ENCODE measurements at places on chromosomes 7 and 10. TPM values are rescaled to one million over a fixed set of nuclear protein-coding genes. Genes with fewer than 3 reads are reported as not detected.

The ACSM6 gene
- total RNA-seq, result 0.49 TPM

The PLEKHA8 gene
- 16.9 TPM for total RNA-seq

The CREB5 gene
- 20.1 TPM for total RNA-seq

The SPDYE11 gene
- not detected for total RNA-seq

The GNAT3 gene
- total RNA-seq, result not detected

The NME8 gene
- 1.2 TPM for total RNA-seq

The SCIN gene
- 9.8 TPM for total RNA-seq

The GIMAP6 gene
- 32.7 TPM for total RNA-seq

The ADGRA1 gene
- 0.13 TPM for total RNA-seq

The ALKBH4 gene
- 8.6 TPM for total RNA-seq

The SP4 gene
- total RNA-seq, result 11.7 TPM

The SPDYE2 gene
- total RNA-seq, result 0.31 TPM

DNA sequence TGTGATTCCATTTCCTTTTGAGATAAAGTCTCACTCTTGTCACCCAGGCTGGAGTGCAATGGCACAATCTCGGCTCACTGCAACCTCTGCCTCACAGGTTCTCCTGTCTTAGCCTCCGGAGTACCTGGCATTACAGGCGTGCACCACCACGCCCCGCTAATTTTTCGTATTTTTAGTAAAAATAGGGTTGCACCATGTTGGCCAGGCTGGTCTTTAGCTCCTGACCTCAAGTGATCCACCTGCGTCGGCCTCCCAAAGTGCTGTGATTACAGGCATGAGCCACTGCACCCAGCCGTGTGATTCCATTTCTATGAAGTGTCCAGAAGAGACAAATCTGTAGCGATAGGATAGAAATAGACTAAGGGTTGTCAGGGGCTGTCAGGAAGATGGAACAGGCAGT is 60.4 kb downstream of the CLIP2 start:
- no peak for DNase-seq

- no peak for DNase-seq
Measured at GRCh38 chr10:99470327-99470726, 39.9 kb upstream of the GOT1 start.

DNA sequence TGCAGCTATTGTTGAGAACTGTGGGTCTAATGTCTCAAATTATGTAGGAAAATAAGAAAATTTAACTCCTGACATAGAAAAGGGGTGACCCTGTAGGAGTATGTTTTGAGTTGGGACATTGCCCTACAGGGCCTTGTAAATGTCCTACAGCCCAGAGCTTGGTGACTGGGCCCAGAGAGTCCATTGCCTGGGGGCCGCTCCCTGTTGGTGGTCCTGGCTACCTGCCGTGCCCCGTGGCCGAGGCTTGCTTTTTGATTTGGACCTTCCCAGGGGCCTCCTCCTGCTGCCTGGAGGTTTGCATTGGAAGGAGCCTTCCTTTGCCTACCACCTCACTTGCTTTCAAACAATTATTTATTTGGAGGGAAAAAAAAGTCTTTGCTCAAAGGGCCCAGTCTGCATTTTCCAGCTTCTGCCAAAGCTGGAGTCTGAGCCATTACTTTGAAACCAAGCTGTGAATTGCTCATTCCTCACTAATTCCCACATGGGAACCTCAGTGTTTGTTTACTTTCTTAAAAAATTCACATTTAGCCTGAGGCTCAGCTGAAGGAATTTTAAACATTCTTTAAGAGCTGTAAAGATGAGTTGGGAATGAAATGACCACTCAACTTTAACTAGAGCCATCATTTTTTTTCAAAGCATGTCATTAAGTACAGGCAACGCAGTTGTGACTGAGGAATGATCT is 355.0 kb downstream of the GLRX3 start:
- DNase-seq, result peak; percentile 14

DNA sequence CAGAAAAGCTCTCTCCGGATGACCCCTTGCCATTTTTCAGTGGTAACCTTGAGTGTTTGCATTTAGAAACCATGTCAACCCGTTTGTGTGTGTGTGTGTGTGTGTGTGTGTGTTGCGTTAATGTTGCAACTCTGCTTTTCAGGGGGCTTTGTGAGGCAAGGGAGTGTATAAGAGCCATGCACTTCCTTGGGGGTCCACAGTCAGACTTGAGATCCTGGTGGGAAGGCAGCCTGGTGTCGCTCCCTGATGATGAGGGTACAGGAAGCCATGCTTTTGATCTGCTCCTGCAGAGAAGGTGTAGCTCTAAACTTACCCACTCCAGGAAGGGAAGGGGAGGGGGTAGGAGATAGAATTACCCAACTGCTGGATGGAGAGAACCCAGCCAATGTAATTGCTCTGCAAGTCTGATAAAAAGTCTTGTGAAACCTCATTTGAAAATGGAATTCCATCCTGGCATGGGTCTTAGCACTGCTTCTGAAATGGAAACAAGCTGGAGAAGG is 10.7 kb downstream of the GRK5 start:
- DNase-seq, result no peak

DNA sequence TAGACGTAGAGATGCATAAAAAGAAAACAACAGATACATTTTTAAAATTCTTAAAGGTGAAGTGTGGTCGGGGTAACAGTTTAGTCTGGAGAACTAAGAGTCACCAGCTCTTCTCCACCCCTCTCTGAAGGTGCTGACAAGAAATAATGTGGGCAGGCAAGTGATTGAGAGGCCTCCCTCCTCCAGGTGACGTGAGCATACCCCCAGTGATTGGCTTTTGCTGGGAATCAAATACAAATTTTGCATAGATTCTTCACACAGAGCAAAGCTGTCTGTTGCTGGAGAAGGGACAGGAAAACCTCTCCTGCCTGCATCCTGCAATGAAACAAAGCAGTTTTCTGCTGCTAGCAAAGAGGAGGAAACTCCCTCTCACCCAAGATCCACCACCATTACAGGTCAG is 115.0 kb downstream of the DGKB start:
- no peak for DNase-seq

DNA sequence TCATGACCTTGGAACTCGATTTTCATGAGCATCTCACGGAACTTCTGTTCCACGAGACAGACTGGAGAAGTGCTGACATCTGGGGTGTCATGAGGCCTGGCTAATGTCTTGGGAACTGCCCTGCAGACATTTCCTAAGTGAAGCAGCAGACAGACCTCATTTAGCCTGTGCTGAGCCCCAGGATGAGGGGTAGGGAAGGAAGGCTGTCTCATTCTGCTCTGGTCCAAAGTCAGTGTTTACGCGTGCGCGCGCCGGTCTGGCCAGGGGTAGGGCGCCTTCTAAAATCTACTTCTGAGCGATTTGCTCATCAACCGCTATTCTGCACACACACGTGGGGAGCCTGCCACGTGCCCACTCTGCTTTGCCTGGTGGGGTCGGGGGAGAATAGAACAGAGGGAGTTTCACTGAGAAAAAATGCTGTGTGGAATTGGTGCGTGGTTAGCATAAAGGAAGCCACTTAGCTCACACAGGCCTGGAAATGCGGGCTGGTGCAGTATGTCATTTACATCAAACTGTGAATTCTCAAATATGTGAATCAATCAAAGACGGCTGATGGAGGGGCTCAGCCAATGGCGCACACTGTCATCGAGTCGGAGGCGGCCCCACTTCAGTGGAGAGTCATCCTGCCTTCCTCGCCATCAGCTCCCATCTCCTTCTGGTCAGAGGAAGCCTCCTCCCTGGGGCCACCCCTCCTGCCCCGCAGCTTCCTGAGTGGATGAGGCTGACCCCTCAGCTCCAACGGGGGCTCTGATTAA is 335.1 kb downstream of the ADARB2 start:
- no peak for DNase-seq

DNA sequence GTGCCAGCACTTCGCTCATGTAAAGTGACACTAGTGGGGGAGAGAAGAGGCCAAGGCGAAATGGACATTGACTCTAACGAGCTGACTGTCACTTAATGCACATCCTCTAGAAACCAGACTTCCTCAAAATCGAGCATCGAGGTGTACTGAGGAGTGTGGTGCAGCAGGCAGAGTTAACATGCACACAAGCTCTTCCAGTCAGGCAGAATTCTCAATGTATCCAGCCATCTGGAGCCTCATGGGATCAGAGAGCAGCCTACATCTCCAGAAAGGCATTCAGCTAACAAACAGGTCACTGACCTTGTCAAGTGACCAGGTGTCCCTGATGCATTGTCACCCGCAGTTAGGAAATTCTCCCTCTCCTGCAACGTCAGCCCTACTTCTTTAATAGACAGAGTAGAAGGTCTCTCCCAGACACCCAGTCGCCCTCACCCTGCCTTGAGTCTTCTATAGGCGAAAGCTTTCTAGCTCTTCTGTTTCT is 259.8 kb upstream of the AOAH start:
- DNase-seq, result no peak

DNA sequence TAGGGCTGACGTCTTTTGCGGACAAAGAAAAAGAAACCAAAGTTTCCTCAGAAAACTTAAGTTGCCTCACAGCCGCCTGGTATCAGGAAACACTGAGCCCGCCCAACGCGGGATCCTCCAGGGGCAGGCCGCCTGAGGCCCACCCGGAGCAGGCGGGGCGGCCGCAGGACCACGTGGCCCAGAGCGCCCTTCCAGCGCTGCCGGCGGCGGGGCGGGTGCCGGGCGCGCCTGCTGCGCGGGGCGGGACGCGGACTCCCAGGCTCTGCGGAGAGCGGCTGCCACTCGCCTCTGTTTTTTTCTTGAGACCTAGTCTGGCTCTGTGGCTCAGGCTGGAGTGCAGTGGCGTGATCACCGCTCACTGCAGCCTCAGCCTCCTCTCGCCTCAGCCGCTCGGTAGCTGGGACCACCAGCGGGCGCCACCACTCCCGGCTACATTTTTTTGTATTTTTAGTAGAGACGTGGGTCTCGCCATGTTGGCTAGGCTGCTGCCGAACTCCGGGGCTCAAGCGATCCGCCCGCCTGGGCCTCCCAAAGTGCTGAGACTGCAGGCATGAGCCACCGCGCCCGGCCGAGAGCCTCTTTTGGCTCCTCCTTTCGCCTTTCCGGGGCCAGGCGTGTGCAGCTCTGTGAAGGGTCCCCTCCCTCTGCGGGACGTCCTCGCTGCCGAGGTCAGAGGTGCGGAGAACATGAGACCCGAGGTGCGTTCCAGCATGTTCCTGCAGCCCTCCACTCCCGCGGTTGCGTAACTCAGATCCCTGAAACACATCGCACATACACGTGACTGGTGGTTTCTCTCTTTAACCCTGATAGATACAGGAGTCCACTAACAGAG is 11.6 kb upstream of the HNRNPF start:
- DNase-seq, result peak; percentile 93

- DNase-seq, result no peak
Measured at GRCh38 chr7:32066441-32066840, 3.8 kb downstream of the PDE1C start.

DNA sequence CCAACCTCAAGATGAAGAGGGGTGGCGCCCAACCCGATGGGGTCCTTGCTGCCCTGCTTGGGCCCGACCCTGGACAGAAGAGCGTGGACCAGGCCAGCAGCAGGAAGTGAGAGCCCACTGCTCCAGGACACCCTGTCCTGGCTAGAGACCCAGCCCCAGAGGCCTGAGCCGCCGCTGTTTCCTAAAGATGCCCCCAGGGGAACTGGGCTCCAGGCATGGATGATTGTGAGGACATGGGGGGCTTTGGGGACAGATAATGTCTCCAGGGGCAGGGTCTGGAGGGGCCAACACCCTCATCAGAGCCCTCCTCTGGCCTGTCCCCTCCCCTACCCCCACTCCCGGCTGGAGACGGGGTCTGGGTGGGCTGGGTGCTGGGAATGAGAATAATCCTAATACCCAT is 71.7 kb downstream of the MYL10 start:
- DNase-seq, result no peak

- no peak for DNase-seq
Measured at GRCh38 chr7:12211711-12212485, 804 bp downstream of the TMEM106B start.

- DNase-seq, result peak; percentile 78
Measured at GRCh38 chr10:102627736-102628293, 16.5 kb upstream of the TRIM8 start.

DNA sequence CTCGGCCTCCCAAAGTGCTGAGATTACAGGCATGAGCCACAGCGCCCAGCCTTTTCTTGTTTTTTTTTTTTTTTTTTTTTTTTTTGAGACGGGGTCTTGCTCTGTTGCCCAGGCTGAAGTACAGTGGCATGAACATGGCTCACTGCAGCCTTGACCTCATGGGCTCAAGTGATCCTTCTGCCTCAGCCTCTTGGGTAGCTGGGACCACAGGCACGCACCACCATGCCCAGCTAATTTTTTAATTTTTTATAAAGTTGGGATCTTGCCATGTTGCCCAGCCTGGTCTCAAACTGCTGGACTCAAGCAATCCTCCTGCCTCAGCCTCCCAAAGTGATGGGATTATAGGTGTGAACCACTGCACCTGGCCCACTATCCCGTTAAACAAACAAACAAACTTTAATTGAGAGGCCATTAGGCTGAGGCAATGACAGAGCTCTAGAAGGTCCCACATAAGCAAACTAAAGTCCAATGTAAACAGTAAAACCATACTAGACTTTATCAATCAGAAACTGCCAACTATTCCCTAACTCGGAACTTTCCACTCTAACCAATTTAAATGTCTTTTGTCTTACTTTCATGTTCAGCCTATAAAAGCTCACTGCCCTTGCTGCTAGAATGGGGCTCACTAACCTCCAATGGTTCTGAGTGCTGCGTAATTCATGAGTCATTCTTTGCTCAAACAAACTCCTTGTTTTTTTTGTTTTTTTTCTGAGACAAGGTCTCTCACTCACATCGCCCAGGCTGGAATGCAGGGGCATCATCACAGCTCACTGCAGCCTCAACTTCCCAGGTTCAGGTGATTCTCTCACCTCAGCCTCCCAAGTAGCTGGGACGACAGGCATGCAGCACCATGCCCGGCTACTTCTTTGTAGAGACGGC is 1.9 kb downstream of the DHX32 start:
- no peak for DNase-seq

- no peak for DNase-seq
Measured at GRCh38 chr7:94123136-94123535, 119.0 kb upstream of the BET1 start.

DNA sequence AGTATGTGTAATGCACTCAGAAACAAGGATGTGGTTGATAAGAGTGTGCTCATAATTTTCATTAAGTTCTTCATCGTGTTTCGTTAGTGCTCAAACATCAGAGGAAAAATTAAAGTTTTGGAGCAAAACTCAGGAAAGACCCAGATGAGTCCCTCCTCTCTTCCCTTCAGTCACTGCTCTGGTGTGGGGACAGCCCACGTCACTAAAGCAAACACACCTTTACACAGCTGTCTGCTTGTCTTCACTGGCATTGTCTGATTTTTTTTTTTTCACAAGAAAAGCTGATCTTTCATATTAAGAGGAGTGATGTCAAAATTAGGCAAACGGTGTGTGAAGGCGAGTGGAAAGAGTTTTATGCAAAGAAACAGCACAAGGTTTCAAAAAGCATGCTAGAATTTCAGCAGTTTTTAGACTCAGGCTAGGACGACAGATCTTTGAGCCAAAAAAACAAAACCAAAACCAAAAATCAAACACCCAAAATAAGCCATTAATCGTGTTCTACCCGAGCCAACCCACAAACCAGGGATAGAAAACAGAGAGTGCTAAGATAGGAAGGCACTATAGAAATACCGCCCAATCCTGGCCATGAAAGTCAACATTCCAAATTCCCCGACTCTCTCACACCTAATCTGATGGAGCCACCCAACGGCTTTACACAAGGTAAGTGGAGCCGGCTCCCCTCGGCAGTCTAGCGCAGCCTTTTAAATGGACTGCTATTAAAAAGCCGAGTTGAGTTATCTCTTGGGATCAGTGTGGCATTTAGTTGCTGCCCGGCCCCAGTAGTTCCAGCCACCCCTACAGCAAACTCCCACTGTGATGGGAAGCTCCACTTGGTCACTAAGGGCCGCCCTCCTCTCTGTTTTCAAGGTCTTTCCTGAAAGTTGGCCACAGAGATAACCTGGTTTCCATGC is 27.9 kb upstream of the GATA3 start:
- no peak for DNase-seq

Data from sciatic nerve (tissue), 2 donors.